ENCODE measurements at places on chromosomes 16 and 17.

GRCh38 chr16:2174396-2175131 is 19.0 kb downstream of the TRAF7 start:
- DNase-seq, result no peak

GRCh38 chr16:11139326-11140097 is 116.5 kb downstream of the SOCS1 start:
- DNase-seq, result no peak

DNA sequence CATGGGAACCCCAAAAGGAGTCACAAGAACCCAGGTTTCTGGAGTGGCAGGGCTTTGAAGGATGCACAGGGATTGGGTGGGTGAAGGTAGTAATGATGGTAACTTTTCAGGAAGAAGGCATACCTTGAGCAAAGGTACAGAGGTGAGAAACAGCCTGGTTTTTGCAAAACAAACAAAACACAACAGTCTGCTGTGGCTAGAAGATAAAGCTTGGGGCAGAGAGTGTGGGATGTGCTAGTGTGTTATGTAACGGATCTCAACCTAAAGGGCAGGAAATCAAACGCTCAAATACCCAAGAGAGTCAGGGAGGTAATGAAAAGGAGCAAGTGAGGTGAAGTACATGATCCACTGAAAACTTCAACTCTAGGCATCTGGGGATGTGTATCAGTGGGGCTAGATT is 4.6 kb downstream of the PTGES3L start:
- peak; percentile 7 for DNase-seq

- no peak for DNase-seq
Observed at GRCh38 chr16:75402159-75402820, 31.0 kb downstream of the CFDP1 start.

DNA sequence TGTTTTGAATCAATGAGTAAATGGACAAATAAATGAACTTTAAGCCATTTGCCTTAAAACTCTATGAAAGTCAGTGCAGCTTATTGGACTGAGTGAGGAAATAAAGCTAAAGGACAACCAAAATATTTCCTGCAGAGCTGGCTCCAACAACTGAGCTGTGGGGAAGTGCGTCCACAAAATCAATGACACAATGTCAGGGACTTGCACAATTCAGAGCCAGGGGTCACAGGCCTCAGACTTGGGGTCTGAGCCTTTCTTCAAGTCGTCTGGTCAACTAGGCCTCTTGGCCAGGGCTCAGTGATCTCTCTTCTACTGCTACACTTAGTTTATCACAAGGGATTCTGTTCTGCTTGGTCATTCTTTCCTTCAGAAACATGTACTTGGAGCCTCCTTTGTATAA is 26.2 kb upstream of the RHBDL3 start:
- no peak for DNase-seq

GRCh38 chr17:78131172-78132083 is 857 bp downstream of the TMC8 start:
- DNase-seq, result no peak

- no peak for DNase-seq
Observed at GRCh38 chr17:28529013-28529400, 22.9 kb downstream of the FOXN1 start.

- DNase-seq, result no peak
Observed at GRCh38 chr17:34366529-34367107, 3.6 kb upstream of the CCL1 start.

- peak; percentile 82 for DNase-seq
Observed at GRCh38 chr16:11152677-11153331, 103.2 kb downstream of the SOCS1 start.

- DNase-seq, result no peak
Observed at GRCh38 chr16:87800497-87800896, 34.7 kb upstream of the KLHDC4 start.

DNA sequence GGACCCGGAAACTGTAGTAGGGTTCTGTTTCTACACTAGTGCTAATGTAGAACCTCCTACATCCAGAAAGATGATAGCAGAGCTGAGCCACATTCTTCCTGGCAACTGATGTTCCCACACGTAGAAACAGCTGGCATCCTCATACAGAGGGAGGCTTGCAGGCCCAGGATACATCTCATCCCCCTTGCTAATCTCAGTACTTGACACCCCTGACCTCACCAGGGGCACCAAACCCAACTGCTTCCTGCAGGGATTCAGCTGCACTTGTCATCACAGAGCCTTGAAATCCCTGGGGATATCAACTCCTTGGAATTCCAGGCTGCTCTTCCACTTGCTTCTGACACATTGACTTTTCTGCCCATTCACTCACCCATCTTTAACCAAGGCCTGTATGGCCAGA is 75.2 kb upstream of the HSBP1 start:
- DNase-seq, result no peak

GRCh38 chr16:86640265-86640843 is 62.0 kb downstream of the FOXL1 start:
- no peak for DNase-seq

GRCh38 chr17:74190154-74190553 is 13.3 kb upstream of the RPL38 start:
- DNase-seq, result no peak

DNA sequence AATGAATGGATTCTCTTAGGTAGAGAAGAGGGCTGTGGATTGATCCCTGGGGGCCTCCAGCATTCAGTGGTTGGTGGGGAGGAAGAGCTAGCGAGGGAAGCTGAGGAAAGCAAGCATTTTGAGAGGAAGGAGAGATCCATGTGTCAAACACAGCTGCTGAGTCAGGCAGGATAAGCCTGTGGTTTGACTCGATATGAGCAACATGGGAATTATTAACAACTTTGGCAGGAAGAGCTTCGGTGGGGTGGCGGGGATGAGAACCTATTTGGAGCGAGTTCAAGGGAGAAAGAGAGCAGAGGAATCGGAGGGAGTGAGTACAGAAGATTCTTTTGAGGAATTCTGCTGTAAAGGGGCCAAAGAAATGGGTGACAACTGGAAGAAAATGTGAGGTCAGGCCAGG is 59.5 kb upstream of the CDC42EP4 start:
- no peak for DNase-seq

- no peak for DNase-seq
Observed at GRCh38 chr16:7171151-7171550, 161.5 kb upstream of the RBFOX1 start.

- no peak for DNase-seq
Observed at GRCh38 chr17:13263746-13264145, 245.9 kb upstream of the ELAC2 start.

GRCh38 chr17:82881900-82882714 is 42.3 kb upstream of the ZNF750 start:
- DNase-seq, result no peak

- no peak for DNase-seq
Observed at GRCh38 chr17:82412535-82413520, 5.3 kb upstream of the HEXD start.

DNA sequence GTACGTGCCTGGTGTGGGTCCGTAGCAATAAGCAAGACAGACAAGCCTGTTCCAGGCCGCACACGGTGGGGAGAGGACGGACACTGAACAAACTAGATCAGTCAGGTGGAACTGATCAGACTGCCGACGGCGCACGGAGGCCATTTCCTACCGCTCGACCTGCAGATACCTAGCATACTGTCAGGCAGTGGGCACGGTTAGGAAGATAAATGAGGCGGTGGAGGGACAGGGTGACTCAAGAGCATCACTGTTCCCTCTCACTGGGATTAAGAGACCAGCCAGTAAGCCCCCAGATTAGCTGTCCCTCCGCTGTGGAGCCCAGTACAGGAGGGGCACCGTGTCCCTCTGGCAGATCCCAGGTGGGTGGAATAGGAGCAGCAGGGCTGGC is 4.8 kb downstream of the AANAT start:
- no peak for DNase-seq

DNA sequence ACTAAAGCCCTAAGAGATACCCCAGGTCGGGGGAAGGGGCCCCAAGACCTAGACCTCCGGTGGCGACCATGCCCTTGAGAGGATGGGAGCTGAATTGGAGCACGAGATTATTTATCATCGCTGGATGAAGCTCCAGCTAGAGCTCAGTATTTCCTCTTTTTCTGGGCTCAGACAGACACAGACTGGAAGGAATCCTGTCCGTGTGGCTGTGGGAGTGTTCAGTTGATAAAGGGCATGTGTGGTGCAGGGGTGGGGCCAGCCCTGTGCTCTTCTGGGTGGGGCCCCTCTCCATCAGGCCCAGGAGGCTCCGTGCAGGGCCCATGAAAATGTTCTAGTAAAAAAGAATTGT is 6.3 kb upstream of the CBX4 start:
- DNase-seq, result peak; percentile 61

GRCh38 chr16:55367301-55367811 is 43.4 kb downstream of the IRX6 start:
- no peak for DNase-seq

DNA sequence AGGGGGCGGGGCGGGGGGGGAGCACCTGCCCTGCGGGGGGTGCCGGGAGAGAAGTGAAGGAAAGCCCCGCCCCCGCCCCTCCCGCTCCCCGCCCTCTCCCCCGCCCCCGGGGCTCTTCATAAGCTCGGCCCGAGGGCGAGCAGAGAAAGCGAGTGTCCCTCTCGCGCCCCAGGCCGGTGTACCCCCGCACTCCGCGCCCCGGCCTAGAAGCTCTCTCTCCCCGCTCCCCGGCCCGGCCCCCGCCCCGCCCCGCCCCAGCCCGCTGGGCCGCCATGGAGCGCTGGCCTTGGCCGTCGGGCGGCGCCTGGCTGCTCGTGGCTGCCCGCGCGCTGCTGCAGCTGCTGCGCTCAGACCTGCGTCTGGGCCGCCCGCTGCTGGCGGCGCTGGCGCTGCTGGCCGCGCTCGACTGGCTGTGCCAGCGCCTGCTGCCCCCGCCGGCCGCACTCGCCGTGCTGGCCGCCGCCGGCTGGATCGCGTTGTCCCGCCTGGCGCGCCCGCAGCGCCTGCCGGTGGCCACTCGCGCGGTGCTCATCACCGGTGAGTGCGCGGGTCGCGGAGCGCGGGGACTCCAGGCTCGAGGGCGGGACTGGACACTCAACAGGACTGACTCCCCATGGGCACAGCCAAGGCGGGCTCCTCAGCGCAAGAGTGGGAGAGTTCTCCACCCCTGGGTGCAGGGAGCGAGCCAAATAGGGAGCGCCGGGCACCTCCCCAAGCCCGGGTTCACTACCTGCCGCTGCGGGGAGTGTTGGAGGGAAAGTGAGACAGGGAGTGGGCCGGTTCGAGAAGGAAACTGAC is at the start of gene HSD11B2:
Gene HSD11B2 (plus strand): TSS at position 145 of the 798 bp plus-strand sequence. CDS start 128 bp downstream, at position 273.
- no peak for DNase-seq

- no peak for DNase-seq
Observed at GRCh38 chr17:61174310-61174709, 225.3 kb upstream of the TBX2 start.

DNA sequence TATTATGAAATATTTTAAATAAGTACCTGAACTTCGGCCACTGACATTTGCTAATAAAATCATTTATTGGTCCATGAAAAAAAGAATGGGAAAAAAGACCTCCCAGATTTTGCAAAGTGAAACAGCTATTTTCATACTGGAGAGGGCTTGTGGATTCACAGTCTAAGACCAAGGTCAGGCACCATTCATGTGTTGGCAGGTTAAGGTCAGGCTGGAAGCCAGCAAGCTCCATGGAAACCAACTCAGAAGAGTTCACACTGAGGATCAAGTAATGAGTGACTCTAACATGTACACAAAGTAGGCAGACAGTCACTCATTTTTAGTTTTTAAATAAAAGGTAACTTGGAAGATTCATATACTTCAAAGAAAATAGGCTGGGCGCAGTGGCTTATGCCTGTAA is 3.4 kb downstream of the DNAJA2 start:
- no peak for DNase-seq

- DNase-seq, result no peak
Observed at GRCh38 chr17:65953316-65954147, 238.4 kb downstream of the CEP112 start.

GRCh38 chr17:79631640-79632431 is 21.0 kb upstream of the RBFOX3 start:
- no peak for DNase-seq

All from GF-D8 (cell line).